ENCODE measurements at places on chromosomes 12 and 14.

- no peak for DNase-seq
Measured at GRCh38 chr12:132322206-132323132, 6.9 kb downstream of the GALNT9 start.

DNA sequence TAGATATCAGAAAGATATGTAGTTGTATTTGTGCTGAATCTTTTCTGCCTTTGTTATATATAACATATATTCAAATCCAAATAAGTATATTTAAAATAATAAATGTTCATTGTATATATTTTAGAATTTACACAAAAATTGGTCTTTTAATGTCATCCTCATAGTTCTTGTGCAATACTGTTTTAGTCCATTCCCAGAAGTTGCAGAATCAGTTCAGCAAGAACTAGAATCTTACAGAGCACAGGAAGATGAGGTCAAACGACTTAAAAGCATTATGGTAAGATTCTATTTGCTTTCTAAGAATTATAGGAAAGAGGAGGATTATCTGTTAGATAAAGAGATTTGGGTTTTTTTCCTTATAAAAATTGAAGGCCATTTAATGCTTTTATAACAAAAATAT, 51.0 kb downstream of the SCFD1 start:
- DNase-seq = no peak

GRCh38 chr12:1758887-1759286, 61.5 kb upstream of the LRTM2 start:
- DNase-seq = no peak

DNA sequence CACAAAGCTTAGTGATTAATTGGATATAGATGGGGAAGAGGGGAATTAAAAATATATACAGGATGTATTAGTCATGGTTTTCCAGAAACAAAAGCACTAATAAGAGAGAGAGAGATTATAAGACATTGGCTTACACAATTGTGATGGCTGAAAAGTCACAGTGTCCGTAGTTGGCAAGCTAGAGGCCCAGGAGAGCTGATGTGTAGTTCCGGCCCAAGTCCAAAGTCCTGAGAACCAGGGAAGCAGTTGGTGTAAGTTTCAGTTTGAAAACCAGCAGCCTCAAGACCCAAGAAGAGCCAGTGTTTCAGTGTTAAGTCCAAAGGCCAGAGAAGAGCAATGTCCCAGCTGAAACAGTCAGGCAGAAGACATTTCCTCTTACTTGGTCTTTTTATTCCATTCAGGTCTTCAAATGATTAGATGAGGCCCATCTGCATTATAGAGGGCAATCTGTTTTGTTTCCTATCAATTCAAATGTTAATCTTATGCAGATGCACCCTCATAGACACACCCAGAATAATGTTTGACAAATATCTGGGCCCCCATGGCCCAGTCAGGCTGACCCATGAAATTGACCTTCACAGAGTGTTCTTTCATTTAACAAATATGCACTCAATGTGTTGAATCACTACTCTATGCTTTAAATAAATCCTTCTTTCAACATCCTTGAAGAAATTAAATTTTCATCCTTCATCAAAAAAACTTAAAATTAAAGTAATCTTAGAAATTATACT, 67.2 kb upstream of the DIO2 start:
- no peak for DNase-seq

- DNase-seq = no peak
Measured at GRCh38 chr14:55401751-55402150, 9.9 kb downstream of the ATG14 start.

DNA sequence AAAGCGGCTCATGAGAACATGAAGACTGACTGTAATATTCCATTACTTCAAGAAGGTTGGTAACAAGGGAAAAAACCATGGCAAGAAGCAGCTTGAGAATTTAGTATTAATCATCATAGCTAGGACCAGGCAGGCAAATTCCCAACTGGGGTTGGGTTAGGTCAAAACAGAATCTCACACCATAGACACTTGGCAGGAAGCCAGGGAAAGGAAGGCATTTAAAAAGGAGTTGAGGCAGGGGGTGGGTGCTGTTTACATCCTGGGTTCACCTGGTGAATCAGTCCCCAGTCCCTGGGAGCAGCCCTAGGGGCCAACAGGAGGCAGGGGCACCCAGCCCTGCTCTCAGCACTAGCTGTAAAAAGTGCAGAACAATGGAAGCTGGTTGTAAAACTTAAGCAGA, 108.6 kb downstream of the EGLN3 start:
- peak; percentile 70 for DNase-seq

DNA sequence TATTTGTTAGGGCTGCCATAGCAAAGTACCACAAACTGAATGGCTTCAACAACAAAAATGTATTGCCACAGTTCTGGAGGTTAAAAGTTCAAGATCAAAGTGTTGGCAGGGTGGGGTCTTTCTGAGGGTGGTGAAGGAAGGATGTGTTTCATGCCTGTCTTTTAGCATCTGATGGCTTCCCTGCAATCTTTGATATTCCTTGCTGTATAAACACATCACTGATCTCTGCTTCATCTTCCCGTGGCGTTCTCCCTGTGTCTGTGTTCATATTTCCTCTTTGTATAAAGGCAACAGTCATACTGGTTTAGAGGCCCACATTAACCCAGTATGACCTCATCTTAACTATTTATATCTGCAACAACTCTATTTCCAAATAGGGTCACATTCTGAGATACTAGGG, 167.5 kb downstream of the BTG1 start:
- no peak for DNase-seq

DNA sequence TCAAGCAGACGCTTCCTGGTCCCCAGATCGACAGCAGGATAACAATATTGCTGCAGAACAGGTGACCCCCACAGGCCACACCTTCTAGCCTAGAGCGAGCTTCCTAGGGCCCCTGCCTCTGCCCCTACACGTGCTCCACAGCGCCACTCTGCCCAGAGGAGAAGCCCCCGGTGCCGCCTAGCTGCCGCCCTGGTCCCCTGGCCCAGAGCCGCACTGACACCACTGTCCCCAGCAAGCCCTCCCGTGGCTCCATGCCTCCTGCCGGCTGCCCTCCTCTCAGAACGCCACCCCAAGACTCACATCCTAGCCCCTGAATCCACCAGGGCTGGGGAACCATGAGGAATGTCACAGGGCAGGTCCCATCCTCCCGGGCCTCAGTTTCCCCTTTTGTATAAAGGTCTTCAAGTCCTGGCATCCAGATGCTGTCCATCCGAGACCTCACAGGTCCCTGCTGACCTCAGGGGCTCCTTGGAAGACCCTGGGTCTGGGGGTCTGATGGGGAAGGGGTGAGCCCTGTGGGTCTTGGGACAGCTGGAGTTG, 31.0 kb downstream of the JAG2 start:
- no peak for DNase-seq

GRCh38 chr12:46438719-46439319, 66.2 kb upstream of the SLC38A2 start:
- DNase-seq = no peak

DNA sequence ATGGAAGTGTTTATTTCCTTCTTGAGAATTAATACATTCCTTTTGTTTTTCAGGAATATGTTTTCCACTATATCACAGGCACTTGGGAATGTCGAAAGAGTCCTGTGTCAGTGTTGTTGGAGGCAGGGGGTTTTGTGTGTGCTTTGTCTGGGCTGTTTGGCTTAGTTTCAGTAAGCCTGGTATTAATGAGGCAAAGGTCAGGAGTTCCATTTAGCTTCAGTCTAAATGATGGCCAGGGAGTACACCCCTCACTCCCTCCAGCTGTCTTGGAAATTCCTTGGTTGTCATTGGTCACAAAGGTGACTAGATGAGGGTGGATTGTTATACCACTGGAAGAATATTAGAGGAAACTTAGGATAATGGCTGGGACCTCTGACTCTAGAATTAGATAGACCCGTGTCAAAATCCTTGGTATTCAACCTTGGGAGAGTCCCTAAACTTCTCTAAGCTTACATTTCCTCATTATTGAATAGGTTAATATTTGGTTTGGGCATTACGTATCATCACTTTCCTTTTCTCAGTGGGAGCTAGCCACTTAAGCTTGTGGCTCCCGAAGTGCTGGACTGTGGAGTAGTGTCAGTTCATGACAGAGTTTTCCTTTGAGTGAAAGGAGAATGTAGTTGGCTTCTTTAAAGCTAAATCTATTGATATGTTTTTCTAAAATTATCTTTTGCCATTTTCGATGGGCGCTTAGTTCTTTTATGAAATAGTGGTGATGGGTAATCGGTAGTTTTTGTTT, 5.2 kb downstream of the FRS2 start:
- DNase-seq = no peak

DNA sequence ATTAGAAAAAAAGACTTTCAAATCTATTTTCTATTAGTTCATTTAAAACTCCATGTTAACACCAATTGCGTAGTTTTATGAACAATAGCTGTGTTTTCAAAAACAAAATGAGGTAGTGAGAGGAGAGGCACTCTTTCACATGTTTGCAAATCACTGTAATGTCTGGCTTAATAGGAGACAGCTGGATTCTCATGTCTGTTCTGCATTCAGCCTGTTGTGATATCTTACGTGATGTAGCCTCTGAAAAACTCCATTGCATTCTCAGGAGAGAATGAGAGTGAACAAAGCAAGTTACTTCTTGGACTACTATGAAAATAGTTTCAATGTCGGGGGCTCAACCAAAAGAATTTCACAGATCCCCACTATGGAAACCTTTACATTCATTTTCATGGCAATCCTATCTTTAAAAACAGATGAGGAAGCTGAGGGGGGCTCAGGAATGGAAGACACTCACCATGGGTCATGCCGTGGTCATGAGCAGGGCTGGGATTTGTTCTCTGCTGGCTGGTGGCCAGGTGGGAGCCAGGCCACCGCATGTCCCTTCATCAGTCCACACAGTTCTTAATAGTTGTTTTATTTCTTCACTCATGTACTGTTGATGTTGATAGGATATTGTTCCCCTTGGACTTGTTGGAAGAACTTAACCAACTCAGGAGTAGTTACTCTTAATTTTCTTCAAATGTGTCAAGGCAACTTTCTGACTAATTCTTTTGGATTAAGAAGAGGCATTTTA, 346.2 kb upstream of the FAR2 start:
- DNase-seq = no peak

DNA sequence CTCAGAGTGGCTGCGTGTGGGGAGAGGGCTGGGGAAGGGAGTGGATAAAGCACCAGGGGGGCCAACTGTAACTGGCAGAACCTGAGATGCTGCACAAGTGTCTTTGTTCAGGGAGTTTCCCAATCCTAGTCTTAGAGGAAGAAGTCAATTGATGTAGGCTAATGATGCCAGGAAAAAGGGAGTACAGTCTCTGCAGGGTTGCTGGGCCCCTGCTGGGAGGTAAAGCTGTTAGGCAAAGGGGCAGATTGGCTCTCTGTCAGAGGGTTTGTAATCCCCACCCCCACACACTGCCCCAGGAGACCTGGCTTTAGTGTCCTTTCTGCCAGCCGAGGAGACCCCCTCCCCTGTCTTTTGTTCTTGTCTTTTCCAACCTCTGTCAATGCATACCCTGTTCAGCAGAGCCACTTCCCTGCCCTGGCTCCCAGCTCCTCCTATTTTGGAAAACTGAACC, 178.4 kb downstream of the KCNA5 start:
- no peak for DNase-seq

Data from LoVo (cell line).